ENCODE measurements at places on chromosomes 5 and 9.

DNA sequence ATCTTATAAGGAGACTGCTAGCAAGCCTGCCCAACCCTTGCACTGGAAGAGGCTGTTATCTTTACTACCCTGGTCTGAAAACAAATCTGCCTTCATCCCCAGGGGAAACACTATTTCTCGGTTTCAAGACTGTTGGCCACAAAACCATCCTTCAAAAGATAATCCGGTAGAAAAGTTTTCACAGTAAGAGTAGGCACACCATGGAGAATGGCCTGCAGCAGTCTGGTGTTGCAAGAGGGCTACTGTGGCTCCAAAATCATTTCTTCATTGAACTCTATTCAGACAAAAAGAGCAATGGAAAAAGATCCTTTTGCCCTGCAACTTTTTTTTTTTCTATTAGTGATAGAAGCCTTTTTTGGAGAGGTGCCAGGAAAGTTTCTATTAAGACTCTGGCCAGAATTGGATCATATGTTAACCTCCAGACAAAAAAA is 163.9 kb downstream of the ARHGEF28 start:
- DNase-seq: no peak

GRCh38 chr9:77511525-77511924 is 136.6 kb downstream of the GNA14 start:
- no peak for DNase-seq

DNA sequence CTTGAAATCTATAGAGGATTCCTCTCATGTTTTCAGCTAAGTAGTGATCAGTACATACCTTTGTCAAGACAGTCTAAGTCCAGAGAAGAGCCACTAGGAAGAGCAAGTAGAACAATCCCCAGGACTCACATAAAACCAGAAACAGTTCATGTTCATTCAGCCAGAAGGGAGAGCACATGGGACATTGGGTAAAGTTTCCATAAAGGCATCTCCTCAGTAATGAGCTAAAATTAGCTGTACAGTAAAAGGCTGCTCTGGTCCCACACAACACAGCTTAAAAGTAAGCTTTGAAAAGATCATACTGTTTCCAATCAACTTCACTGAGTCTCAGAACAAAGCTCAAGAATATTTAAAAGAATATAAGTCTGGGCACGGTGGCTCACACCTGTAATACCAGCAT is 32.4 kb downstream of the HOMER1 start:
- no peak for DNase-seq

GRCh38 chr9:89743573-89744254 is 138.9 kb downstream of the GADD45G start:
- DNase-seq: no peak

DNA sequence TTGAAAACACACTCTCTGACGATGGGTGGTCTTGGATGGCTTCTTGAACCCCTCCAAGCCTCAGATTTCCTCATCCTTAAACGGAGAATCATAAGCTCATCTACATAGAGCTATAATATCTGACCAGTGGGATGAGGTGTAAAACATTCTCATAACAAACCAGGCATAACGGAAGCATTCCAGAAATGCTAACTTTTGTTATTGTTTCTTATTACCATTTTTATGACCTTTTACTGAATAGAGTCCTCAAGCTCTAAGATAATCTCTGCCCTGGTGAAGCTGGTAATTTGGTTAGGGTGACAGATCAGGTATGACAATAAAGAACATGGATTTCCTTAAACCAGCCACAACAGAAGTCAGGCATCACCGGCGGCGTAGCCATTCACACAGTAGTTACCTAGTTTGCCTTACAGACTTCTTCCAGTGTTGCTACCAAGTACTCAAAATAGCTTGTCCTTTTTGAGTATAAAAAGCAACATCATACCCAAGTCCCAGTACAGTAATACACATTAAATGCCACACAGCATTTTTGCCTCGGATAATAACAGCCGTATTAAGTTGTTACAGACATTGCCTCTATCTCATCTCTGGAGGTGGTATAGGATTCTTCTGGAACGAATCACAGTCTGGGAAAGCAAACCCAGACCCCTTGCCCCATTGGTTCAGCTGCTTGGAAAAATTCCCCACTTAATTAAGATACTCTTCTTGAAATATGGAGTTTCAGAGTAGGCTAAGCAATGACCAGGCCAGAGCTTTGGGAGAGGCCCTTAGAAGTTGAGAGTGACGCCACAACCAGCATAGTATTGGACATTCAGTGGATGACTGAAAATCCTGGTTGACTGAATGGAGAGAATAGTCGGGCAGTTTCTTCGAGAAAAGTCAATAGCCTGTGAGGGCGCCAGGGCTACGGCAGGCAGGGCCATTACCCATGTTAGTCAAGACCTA is 252.5 kb downstream of the SLIT3 start:
- no peak for DNase-seq

All from stimulated activated CD4-positive, alpha-beta T cell treated with anti-CD3 and anti-CD28 coated beads, Interleukin-2, amount 100 ng/mL, for 48 hours (primary cell).